A172 (cell line): ENCODE measurements at places on chromosomes 3 and 15. TPM values are rescaled to one million over a fixed set of nuclear protein-coding genes. Genes with fewer than 3 reads are reported as not detected.

Gene TMC3
- not detected in 2 replicates for total RNA-seq

Gene BBX
- total RNA-seq, result 33.8 and 63.2 TPM in 2 replicates

- DNase-seq, result no peak
These were observed 273.6 kb upstream of the PROK2 start for GRCh38 chr3:72058493-72059081.

Gene INTS14
- total RNA-seq, result 41.0 and 46.7 TPM in 2 replicates

DNA sequence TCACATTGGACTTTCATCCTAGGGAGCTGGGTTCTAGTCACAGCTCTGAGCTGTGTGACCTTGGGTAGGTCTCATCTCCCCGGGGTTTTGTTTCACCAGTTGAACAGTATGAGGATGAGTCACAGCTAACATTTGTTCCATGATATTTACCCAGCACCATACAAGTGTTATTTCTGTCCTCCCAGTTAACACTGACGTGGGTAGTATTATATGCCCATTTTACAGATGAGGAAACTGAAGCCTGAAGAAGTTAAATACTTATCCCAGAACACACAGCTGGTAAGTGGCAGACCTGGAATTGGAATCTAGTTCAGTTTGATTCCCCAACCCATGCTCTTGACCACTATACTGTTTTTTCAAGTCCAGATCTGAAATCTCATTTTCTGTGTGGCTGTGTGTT lies 908 bp upstream of the RARB start:
- DNase-seq, result no peak

DNA sequence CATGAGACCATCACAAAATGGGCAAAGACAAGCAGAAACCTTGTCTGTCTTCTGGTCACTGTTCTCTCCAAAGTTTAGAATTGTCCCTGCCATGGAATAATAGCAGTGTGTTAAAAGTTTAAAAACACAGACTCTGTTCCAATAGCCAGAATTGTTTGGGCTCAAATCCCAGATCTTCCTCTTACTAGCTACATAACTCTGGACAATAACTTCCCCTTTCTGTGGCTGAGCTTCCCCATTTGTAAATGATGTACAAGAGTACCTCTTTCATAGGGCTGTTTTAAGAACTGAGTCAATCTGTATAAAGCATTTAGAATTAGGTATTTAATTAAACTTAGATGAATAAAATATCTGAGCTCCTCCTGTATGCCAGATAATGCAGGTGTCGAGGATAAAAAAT lies 623.0 kb downstream of the NTRK3 start:
- no peak for DNase-seq

Gene LRTM1
- total RNA-seq, result not detected in 2 replicates
